ENCODE measurements at places on chromosomes 5 and 9. TPM values are rescaled to one million over a fixed set of nuclear protein-coding genes. Genes with fewer than 3 reads are reported as not detected.

DNA sequence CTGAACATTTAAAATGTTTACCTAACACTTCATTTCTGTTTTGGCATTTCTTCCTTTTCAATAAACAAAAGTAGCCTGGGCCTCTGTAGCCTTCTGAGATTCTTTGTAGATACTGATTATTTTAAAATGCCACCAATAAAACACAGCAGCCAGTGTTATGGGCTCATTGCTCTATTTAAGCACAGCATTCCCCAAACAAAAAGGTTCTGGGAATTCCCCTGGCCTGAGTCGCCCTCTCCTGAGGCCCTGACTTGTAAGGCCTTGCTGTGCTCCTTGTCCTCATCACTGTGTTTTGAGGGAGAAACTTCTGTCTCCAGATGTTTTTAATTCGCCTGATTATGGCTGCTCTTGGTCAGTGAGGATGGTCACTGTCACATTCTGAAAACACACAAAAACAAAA is 33.0 kb upstream of the CTXN3 start:
- H3K27ac ChIP-seq: no peak overlapping the region
- DNase-seq: no peak
- H3K4me3 ChIP-seq: no peak overlapping the region
- no peaks in the 10 kb centered on the region for H3K27me3 ChIP-seq
- no peaks in the 10 kb centered on the region for H3K4me1 ChIP-seq

GRCh38 chr5:98510143-98510985 is 263.1 kb upstream of the RGMB start:
- DNase-seq: no peak
- H3K4me3 ChIP-seq: no peak overlapping the region
- no peaks in the 10 kb centered on the region for H3K27me3 ChIP-seq
- H3K27ac ChIP-seq: no peak overlapping the region
- no peaks in the 10 kb centered on the region for H3K4me1 ChIP-seq
- H3K36me3 ChIP-seq: no peaks in the 10 kb centered on the region

DNA sequence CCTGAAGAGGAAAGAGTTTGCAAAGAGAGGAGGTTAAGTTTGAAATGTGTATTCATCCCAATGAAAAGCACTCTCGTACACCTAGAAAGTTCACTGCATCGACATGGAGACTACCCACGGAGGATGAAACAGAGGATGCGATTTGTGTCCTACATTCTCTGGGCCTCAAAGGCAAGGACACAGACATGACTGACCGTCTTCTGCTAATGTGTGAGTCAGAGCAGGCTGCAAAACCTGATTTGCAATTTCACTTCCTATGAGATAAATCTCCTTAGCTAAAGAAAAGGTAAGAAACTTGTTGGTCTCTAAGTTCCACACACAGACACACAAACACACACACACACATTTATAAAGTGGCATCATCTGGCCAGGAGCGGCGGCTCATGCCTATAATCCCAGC is 98.6 kb downstream of the GNAQ start:
- no peak overlapping the region for H3K27ac ChIP-seq
- DNase-seq: no peak
- no peaks in the 10 kb centered on the region for H3K27me3 ChIP-seq
- no peaks in the 10 kb centered on the region for H3K36me3 ChIP-seq
- H3K4me3 ChIP-seq: no peak overlapping the region
- peaks cover 20% of the 10 kb centered on the region for H3K4me1 ChIP-seq

GRCh38 chr5:5405441-5405840 is 17.0 kb upstream of the ICE1 start:
- no peak overlapping the region for H3K27ac ChIP-seq
- no peak for DNase-seq
- no peaks in the 10 kb centered on the region for H3K27me3 ChIP-seq
- H3K4me3 ChIP-seq: no peak overlapping the region
- H3K4me1 ChIP-seq: no peaks in the 10 kb centered on the region
- no peaks in the 10 kb centered on the region for H3K36me3 ChIP-seq

DNA sequence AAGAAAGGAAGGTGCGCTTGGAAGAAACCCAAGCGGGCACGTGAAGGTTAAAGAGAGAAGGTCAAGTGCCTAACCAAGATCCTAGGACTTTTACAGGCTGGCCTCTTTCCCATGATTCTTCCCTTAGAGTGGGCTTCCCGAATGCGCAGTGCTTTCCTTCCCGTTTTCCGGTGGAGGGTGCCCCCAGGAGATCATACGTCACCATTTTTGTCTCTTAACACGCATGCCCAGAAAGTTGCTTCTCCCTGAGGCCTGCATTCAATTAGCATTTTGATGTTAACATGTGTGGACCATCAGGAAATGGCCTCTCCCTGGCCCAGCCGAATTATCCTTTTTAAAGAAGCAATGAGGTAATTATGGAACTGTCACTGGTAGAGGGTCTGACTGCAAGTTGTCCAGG is 1.9 kb upstream of the RUSC2 start:
- no peak for DNase-seq
- H3K27me3 ChIP-seq: no peaks in the 10 kb centered on the region
- H3K27ac ChIP-seq: no peak overlapping the region
- no peaks in the 10 kb centered on the region for H3K36me3 ChIP-seq
- H3K4me3 ChIP-seq: no peak overlapping the region

DNA sequence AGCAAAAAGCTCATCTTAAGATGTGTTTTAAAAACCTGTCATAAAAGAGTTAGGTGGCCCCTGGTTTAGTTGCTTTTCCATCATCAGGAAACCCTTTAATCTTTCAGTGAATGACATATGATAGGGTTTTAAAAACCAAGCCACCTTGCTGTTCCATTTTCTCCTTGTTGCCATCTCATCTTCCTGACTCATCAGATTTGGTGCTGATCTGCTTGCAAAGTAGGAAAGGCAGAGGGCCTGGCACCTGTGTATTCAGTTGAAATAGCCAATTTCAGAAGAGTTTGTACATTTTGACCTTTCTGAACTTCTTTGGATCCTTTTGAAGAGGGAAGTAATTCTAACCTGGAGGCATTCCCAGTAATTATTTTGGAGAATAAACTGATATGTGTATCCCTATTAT is 272.7 kb downstream of the CD180 start:
- H3K27ac ChIP-seq: peak overlapping the region; percentile 11
- DNase-seq: no peak
- peaks cover 43% of the 10 kb centered on the region for H3K4me1 ChIP-seq
- no peaks in the 10 kb centered on the region for H3K27me3 ChIP-seq

- H3K4me1 ChIP-seq: peaks cover 17% of the 10 kb centered on the region
- peaks cover 45% of the 10 kb centered on the region for H3K36me3 ChIP-seq
- peak; percentile 92 for DNase-seq
- H3K27ac ChIP-seq: peak overlapping the region; percentile 88
- peak overlapping the region; percentile 94 for H3K4me3 ChIP-seq
These were observed 560 bp downstream of the DOCK2 start for GRCh38 chr5:169637549-169638121.

DNA sequence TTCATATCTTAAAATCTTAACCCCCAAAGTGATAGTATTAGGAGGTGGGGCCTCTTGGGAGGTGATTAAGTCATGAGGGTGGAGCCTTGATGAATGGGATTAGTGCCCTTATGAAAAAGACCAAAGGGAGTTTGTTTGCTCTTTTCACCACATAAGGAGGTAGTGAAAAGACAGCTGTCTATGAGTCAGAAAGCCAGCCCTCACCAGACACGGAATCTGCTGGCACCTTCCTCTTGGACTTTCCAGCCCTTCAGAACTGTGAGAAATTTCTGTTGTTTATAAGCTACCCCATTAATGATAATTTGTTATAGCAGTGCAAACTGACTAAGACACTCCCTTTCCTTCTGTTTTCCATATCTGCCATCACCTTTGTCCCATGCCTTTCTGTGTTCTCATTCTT is 20.8 kb downstream of the IFNB1 start:
- no peaks in the 10 kb centered on the region for H3K4me1 ChIP-seq
- H3K27me3 ChIP-seq: no peaks in the 10 kb centered on the region
- H3K36me3 ChIP-seq: no peaks in the 10 kb centered on the region
- H3K4me3 ChIP-seq: no peak overlapping the region

FOXD4L4 gene
- total RNA-seq: 0.14 TPM

DNA sequence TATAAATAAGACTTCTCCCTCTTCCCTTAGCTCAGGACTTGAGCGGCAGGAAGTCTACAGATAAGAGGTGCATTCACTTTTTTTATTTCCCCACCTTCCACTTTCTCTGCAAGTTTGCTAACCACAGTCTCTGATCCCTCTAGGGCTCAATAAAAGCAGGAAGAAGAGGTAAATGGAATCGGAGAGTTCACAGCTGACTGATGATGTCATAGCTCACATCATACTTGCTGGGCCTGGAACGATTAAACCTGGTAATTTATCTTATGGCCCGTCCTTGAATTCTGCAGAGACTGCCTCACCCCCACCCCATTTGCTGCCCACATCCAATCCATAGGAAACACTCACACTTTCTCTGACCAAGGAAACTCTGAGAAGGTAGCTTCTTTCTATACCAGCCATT is 62.9 kb downstream of the DRD1 start:
- no peak for DNase-seq
- no peaks in the 10 kb centered on the region for H3K36me3 ChIP-seq

SPAAR gene
- not detected for total RNA-seq

MYMK gene
- not detected for total RNA-seq

GABRA6 gene
- not detected for total RNA-seq

- no peak for DNase-seq
- H3K4me1 ChIP-seq: peaks cover 39% of the 10 kb centered on the region
- no peaks in the 10 kb centered on the region for H3K36me3 ChIP-seq
- no peak overlapping the region for H3K27ac ChIP-seq
- no peak overlapping the region for H3K4me3 ChIP-seq
These were observed 3.2 kb upstream of the IL12B start for GRCh38 chr5:159333545-159333925.

GRCh38 chr9:92501671-92502393 is 19.5 kb upstream of the ASPN start:
- no peak overlapping the region for H3K4me3 ChIP-seq
- DNase-seq: peak; percentile 82
- no peaks in the 10 kb centered on the region for H3K36me3 ChIP-seq
- no peak overlapping the region for H3K27ac ChIP-seq
- no peaks in the 10 kb centered on the region for H3K4me1 ChIP-seq
- no peaks in the 10 kb centered on the region for H3K27me3 ChIP-seq

- H3K27me3 ChIP-seq: no peaks in the 10 kb centered on the region
- no peak overlapping the region for H3K4me3 ChIP-seq
- H3K4me1 ChIP-seq: no peaks in the 10 kb centered on the region
- DNase-seq: no peak
- no peaks in the 10 kb centered on the region for H3K36me3 ChIP-seq
- H3K27ac ChIP-seq: no peak overlapping the region
These were observed 239.3 kb downstream of the ARHGEF28 start for GRCh38 chr5:73865315-73865714.

DNA sequence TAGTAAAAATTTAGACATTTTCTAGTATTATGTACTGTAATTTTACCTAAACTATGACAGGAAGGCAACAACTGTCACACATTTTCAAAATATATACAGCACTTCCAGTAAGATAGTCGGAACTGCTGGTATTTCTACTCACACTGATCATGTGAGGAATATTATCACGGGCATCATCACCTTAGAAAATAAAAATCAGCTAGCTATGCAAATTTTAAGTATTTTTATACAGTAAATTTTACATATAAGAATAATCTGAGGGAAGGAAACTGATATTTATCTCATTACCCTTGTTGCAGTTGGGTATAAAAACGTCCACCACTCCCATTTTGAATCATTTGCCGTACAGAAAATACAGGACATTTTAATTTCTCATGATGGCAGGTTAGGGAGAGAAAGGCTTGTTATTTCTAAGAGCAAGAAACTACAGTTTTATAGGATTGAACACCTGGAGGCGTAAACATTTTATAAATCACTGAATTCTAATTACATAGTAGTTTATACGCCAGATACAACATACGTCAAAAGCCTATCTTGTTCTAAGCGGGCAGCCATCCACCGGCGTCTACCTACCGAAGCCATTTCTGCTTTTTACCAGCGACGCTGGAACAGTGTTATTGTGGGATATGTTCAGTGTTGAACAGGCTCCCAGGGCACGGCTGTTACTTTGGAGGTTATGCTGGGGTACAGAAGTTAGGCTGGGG is 729 bp upstream of the TNPO1 start:
- DNase-seq: peak; percentile 57
- peaks cover 3% of the 10 kb centered on the region for H3K27me3 ChIP-seq
- peak overlapping the region; percentile 58 for H3K27ac ChIP-seq
- no peaks in the 10 kb centered on the region for H3K36me3 ChIP-seq

GRCh38 chr5:165201369-165201768 is 1696.0 kb downstream of the MAT2B start:
- H3K27me3 ChIP-seq: no peaks in the 10 kb centered on the region
- H3K27ac ChIP-seq: no peak overlapping the region
- no peaks in the 10 kb centered on the region for H3K4me1 ChIP-seq
- H3K36me3 ChIP-seq: no peaks in the 10 kb centered on the region
- DNase-seq: no peak

Data from Karpas-422 (cell line).